ENCODE measurements at places on chromosomes 3 and 15.
A peak's percentile ranks its signal among the peaks of the same experiment; 100 is the strongest.

DNA sequence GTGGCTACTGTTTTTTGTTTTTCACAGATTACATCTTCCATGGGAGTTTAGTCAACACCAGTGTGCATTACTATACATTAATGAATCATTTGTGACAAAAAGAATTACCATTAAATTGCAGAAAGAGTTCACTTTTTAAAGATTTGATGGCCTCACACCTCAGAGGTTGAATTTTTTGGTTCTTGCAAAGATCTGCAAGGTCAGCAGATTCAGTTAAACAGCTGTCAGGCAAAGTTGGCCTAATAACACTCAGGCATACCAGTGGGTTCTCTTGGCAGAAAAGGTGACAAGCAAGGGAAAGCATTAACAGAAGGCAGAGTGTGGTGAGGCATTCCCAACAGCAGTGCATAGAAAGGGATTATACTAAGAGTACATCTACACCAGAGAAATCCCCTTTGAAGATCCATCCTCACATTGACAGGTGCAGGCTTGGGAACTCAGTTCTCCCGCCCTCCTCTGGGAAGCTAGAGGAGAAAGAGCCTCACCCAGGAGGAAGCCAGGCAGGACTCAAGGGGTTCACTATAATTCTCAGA, 24.3 kb upstream of the PTX3 start:
- no peak for DNase-seq

DNA sequence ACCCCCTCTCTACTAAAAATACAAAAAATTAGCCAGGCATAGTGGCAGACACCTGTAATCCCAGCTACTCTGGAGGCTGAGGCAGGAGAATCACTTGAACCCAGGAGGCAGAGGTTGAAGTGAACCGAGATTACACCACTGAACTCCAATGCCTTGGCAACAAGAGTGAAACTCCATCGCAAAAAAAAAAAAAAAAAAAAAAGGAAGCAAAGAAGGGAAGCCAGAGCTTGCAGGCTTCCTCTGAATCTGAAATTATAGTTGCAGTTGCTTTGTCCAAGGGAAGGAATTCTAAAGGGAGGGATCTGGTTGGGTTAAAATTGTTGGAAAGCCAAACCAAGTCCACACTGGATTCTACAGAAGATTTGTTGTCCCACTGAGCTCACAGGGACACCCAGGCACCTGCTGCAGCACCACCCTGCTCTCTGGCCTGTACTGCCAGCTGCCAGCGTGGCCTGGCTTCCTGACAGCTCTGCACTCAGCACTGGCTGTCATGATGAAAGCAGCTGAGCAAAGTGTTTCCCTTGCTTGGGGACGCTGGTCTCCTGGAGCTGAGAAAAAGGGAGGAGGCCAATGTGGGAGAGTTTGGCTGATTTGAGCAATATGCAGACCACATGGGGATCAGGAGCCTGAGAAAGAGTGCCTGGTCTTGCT, 88.8 kb upstream of the HES1 start:
- DNase-seq = peak; percentile 78

DNA sequence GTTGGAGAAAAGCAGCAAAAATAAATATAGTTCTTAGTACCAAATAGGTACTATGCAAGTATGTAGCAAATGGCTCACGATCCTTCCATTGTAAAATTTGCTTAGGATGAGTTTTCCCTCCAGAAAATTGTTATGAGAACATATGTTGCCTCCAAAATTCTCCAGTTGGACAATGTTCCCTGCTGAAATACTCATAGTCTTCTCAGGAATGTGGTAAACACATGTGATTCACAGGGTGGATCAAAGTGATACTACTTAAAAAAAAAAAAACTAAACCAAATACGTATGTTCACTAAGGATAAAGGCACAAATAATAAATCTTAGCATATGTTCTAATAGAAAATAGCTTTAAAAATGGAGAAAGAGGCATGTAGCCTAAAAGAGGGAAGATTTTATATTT, 84.3 kb upstream of the ZNF385D start:
- no peak for DNase-seq

DNA sequence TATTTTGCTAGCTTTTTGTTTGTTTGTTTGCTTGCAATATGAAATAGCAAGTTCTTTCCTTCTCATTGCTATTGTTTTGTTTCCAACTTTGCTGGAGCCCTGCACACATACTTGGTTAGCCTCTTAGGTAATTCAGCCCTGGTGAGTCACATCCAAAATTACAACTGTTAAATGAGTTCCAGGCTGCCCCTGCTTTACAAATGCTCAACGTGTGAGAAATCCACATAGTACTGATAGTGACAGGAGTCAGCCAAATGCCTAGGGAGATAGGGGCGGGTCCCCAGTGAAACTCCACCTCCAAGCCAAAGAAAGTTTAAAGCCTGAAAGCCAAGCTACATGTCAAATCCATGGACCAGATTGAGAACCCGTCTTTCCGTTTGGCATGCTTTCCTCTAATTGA, 81.3 kb upstream of the RNF7 start:
- DNase-seq = no peak

GRCh38 chr3:113852506-113852905, 13.9 kb downstream of the GRAMD1C start:
- no peak for DNase-seq

DNA sequence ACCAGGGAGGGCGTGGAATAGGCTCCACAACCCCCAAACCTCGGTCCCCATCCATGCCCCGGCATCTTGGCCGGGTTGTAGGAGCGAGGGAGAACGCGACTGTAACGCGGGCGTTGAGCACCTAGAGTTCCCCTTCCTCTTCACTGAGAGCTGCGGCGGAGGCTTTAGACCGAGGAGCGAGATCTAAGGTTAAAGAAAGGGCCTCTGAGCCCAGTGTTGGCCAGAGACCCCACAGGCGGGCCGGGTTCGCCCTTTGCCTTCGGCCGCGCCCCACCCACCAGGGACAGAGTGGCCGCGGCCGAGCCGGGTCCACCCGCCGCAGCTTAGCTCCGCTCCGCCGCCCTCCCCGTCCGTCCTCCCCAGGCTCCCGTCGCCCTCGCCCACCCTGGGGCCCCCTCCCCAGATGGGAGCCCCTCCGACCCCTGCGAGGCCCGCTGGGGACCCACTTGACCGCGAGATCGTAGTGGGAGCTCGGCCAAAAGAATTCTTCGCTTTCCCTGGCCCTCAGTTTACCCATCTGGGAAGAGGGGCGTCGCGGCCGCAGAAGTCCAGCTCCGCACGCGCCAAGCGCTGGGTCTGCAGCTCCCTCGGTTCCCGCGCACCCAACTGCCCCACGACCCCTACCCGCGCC, 425 bp downstream of the ANPEP start:
- no peak for DNase-seq

GRCh38 chr3:27209617-27210264, 159.4 kb downstream of the NEK10 start:
- DNase-seq = no peak

- DNase-seq = no peak
Observed at GRCh38 chr3:42497009-42497731, 5.3 kb upstream of the VIPR1 start.

DNA sequence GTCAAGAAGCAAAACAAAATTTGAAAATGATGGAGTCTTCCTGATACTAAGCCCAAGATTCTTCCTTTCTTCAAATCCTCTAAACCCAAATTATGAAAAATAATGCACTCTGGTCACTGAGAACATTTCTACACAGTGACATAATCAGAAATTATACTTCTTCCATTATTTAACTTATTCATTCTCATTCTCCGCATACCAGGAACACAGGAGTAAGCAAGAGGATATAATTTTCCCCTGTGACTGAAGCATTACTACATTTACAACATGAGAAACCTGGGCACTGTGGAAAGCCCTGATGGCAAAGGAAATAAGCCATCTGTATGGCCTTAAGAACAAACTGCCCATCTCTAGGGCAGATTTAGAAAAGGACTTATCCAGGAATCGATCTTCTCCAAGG, 47.0 kb downstream of the EXD1 start:
- DNase-seq = no peak

GRCh38 chr3:172099495-172099808, 60.1 kb downstream of the FNDC3B start:
- DNase-seq = no peak

GRCh38 chr15:64456634-64457108, 3.7 kb upstream of the ZNF609 start:
- no peak for DNase-seq

GRCh38 chr15:72919936-72920465, 132.3 kb upstream of the NEO1 start:
- no peak for DNase-seq

DNA sequence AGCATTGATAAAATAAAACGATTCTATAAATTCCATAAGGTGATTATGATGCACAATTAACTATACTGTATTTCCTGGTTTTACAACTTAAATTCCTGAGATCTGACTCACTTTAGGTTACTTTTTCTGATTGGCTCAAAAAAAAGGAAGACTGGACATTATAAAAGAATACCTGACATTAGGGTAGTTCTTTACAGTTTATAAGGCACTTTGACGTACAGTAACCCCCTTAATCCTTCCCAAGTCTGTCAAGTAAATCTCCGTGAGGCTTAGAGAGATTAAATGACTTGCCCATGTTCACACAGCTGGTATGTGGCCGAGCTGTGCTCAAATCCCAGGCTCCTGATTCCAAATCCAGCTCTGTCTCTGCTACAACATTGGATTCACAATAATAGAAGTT, 1.0 kb upstream of the SLTM start:
- DNase-seq = no peak

- no peak for DNase-seq
Observed at GRCh38 chr3:13518516-13518953, 30.4 kb upstream of the FBLN2 start.

DNA sequence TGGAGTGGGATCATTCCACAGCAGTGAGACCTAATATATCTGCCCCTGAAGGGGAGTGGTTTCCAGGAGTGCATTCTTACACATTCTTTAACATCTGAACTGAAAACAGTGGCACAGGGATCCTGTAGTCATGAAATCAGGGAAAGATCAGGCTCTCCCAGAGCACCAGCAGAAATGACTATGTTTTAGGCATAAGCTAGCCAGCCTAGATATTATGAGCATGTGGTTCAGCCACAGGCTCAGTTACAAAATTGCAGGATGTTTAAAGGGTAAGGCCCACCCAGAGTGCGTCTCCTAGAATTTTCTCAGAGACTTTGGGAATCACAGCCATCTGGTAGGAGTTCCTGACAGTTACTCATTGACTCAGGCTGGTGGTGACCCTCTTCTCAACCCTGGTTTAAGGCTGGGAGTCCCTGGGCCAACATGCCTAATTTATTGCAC, 20.9 kb downstream of the FSTL1 start:
- no peak for DNase-seq

- DNase-seq = no peak
Observed at GRCh38 chr3:43030162-43030935, 51.2 kb downstream of the GASK1A start.

GRCh38 chr15:45456212-45457106, 66.1 kb downstream of the SLC30A4 start:
- DNase-seq = peak; percentile 78

- DNase-seq = no peak
Observed at GRCh38 chr3:189563853-189564563, 67.2 kb upstream of the TP63 start.

- DNase-seq = no peak
Observed at GRCh38 chr15:40543082-40543481, 21.8 kb downstream of the CCDC32 start.

DNA sequence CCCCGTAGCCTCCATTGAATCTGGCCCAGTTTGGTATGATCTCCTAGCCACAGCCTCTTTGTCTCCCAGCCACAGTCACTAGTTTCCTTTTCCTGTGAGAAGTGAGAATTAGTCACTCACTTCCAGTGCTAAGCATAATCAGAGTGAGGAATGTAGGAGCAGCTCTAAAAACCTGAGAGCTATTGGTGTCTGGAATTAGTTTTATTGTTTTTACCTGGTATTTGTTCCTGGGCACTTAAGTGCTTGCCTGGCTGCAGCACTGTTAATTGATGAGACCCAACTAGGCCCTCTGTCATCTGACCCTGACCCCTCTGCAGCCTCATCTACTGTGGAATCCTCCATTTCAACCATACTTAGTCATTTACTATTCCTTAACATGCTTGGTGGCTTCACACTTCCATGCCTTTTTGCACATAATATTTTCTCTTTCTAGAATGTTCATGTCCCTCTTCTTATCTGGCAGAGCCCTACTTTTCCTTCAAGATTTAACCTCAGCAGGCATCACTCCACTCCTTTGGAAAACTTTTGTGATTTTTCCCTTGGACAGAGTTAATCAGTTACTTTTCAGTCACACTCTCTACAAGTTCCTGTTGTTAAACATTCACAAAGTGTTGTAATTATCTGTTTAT, 48.8 kb downstream of the PDE8A start:
- DNase-seq = no peak

DNA sequence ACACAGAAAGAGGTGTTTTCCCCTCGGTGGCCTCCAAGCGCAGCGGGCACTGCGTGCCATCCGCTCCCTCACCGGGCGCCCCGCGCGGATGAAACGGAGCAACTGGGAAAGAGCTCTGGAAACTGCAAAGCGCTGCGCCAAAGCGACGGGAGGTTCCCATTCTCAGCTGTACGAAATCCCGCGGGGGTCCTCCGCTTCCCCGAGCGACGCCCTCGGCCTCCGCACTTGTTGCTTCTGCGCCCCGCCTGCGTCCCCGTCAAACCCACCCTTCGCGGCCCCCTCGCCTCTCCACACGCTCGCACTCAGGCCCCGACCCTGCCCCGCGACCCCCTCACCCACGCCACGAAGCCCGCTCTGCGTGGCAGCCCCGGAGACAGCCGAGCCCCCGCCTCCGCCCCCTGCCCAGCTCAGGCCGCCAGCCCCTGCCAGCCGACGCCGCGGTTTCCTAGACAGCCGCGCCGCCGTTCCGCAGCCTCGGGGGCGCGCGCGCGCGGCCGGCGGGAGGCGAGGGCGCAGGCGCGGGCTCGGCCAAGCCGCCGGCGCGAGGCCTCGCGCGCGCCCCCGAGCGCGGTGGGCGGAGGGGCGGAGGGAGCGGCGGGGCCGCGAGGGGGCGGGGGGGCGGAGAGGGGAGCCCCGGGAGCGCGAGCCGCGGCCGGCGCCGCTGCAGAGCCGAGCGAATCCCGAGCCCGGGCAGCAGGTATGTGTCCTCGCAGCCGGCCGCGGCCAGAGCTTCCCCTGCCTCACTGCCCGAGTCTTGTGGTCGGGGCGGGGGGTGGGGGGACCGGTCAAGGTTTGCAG, at the start of gene TMEM266:
Gene TMEM266 (plus strand): TSS at position 666 of the 798 bp plus-strand sequence. CDS start 74,279 bp downstream, outside the sequence.
- DNase-seq = peak; percentile 38

- DNase-seq = no peak
Observed at GRCh38 chr3:88668180-88668579, 439.2 kb upstream of the EPHA3 start.

DNA sequence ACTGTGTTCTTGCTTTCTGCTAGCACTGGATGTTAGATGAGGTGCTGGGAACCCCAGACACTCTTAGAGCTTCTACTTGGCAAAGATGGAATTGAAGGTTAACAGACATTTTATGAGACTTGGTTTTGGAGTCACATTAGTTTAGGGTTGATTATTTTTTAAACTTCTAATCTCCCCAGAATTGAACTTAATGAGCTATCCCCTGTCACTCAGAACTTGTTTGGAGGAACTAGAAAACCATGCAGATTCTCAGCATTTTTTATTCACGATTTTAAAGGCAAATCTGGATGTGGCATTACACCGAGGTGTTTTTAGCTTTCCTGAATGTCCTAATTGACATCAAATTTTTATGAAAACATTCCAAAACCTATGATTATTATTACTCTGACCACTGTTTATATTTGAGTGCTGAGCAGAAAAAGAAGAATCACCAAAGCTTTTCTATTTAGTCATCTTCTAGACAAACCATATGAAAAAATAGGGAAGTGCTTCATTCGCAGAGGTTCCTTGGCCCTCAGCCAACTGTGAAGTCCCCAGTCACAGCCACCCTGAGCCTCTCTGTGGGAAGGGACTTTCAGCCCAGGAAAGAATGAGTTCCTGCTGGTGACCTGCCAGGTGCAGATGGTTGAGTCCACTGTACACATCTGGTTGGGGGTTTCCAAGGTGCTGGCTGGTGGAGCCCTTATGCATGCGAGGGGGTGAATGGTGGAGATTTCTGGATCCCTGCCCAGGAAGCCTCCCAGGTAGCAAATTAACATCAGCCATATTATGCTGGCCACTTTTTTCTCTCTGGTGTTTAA, 196.0 kb upstream of the TOPAZ1 start:
- peak; percentile 61 for DNase-seq
